ENCODE measurements at places on chromosomes 4 and X. TPM values are rescaled to one million over a fixed set of nuclear protein-coding genes. Genes with fewer than 3 reads are reported as not detected.
A peak's percentile ranks its signal among the peaks of the same experiment; 100 is the strongest.

Gene BEND2
- total RNA-seq, result not detected

DNA sequence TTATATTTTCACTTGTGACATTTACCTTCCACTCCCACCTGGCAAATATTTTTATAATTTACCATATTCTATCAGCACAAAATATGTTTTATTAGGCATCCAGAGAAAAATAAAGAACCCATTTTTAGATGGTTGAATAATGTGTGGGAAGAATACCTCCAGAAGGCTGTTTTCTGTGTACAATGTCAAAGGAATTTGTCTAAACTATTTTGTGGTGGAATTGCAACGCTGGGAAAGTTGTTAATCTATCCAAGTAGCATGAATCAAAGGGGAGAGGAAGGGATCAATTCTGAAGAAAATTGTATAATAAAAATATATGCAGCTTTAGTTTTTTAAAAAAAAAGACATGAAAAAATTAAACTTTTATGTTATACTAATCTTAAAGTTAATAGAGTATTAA lies 706.5 kb downstream of the FSTL5 start:
- peak; percentile 28 for DNase-seq

DNA sequence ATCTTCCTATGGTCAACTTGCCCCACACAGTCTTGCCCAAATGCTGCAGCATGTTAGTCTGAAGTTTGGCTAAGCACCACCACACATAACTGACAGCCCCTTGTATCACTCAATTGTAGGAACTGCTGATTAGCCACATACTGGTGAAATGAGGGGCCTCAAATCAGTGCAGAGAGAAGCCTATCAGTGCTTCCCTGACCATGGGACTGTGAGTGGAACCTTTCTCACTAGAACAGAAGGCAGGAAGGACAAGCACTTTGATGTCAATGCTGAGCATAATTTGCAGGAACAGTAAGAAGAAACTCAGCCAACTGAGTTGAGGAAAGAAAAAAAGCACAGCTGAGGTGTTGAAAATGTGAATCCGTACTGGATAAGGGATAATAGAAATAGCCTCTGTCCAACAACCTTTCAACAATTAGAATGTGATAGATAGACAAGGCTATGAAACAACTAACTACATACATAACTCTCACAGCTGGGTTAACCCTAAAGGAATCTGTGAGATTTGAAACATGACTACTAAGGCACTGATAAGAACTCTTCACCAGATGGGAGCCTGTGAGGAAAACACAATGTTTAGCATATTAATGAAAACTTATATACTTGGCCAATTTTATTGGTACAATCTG lies 136.6 kb upstream of the SH3RF1 start:
- no peak for DNase-seq

Gene MED28
- 6.3 TPM for total RNA-seq

GRCh38 chr4:56301997-56302496 lies 85.2 kb downstream of the AASDH start:
- DNase-seq, result no peak

DNA sequence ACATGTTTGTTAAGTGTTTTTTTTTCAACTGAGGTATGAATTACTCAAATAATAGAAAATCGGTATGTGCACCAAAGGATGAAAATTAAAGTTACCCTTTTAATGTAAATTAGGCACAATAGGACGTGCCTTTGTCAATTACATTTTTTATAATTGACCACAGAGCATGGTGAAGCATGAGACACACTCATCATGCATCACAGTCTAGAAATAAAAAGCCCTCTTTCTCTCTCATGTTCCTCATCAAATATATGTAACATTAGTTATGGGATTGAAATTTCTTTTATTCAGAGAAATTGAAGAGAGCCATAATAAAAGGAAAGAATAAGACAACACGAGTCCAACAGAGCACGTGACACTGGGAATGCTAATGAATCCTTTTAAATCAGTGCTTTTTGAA lies 3.5 kb downstream of the GNRHR start:
- DNase-seq, result peak; percentile 10

GRCh38 chrX:110310896-110311295 lies 7.0 kb downstream of the AMMECR1 start:
- DNase-seq, result peak; percentile 49

DNA sequence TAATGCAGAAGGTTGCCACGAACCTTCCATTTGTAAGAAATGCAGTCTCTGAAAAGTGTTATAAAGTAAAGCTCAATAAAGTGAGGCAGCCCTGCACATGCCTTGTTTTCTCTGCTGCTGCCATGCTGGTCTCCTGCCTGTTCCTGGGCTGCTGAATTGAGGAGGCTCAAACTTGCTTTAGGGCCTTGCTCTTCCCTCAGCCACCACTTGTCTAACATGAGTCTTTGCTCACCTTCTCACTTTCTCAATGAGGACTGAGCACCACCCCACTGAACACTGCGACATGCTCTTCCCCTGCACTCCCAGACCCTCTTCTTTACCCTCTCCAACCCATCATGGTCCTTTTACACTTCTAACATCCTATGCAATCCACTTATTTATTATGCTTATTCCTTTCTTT lies 25.2 kb upstream of the MFAP3L start:
- DNase-seq, result no peak

GRCh38 chrX:120426599-120426998 lies 42.5 kb downstream of the LAMP2 start:
- DNase-seq, result peak; percentile 35

DNA sequence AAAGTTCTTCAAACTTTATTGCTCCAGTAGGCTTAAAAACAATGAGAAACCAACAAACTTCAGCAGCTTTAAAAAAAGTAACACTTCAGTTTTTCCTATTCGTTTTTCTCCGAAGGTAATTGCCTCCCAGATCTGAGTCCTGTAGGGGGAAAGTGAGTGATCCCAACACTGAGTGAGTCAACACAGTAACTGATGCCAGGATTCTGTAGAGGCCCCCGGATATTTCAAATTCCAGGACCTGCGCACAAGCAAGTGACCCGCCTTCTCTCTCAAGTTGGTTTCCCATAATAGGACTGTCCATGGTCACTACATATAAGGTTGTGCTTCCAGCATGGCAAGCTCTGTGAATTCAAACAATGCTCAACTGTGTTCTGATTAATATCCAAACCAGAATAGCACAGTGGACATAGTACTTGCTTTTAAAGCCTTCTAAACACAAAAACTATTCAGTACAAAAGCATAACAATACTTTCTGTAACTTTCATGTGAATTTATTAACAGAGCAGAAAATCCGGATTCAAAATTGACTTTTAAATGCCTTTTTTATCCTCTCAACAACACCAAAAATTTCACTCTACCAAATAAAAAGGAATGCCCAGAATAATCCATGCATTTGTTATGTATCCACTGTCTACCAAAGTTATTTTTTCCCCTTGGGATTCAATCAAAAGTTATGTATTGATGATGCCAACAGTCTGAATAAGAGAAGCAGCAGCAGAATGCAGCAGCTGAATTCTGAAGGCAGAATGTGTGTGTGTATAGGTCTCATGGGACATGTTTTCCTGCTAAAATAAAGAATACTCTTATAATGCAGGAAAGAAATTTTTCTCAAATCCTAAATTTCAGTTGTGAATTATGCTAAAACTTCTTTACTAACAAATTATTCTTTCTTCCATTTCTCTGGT lies at the start of gene DMD:
Gene DMD, minus strand, starts transcription at position 194 of the 905 bp plus-strand sequence. CDS start 237 bp downstream, outside the sequence.
- peak; percentile 92 for DNase-seq
